ENCODE measurements at places on chromosomes 7 and 10. TPM values are rescaled to one million over a fixed set of nuclear protein-coding genes. Genes with fewer than 3 reads are reported as not detected.

The AKR1C4 gene
- 3.2 TPM for total RNA-seq

- no peaks in the 10 kb centered on the region for H3K4me1 ChIP-seq
- H3K36me3 ChIP-seq: no peaks in the 10 kb centered on the region
- H3K27me3 ChIP-seq: no peaks in the 10 kb centered on the region
- no peak for DNase-seq
- no peak overlapping the region for H3K4me3 ChIP-seq
- H3K27ac ChIP-seq: no peak overlapping the region
These were observed 103.0 kb downstream of the NXPH1 start for GRCh38 chr7:8536431-8536830.

DNA sequence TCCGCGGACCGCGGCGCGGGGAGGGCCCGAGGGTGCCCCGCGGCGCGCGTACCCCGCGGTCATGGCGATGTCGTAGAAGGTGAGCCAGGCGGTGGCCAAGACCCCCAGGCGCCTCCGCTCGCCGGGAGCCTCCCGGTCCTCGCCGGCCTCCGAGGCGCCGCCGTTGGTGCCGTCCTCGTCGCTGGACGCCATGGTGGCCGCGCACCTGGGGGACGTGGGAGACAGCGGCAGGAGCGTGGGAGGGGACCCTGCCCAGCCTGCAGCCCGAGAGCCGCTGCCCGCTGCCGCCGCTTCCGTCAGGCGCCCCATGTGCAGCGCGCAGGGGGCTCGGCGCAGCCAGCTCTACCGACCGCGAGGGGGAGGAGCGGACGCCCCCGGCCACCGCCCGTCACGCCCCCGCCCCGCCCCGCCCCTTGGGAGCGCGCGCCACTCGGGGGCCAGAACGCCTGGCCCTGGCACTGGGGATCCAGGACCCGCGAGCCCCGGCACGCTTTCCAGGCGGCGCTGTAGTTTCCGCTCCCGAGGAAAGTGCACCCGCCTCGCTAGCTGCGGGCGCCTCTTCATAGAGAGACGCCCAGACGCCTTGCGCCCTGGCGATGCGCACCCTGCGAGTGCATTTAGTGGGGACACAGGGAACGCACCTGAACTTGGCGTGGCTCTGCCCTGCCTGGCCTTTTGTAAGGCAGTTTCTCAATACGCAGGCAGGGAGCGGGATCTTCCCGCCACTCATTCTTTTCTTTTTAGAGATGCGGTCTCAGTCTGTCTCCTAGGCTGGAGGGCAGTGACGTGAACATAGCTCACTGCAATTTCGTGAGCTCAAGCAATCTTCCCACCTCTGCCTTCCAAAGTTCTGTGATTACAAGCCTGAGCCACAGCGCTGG lies at the start of gene HACD1:
TSS of gene HACD1 (minus strand) at position 344 of the 881 bp plus-strand sequence. CDS start at position 309, 35 bp downstream.
- H3K27me3 ChIP-seq: no peaks in the 10 kb centered on the region
- no peaks in the 10 kb centered on the region for H3K36me3 ChIP-seq
- peaks cover 4% of the 10 kb centered on the region for H3K4me1 ChIP-seq
- H3K4me3 ChIP-seq: peak within 1 kb of the TSS; percentile 63

- H3K27ac ChIP-seq: no peak overlapping the region
- H3K4me1 ChIP-seq: no peaks in the 10 kb centered on the region
- H3K27me3 ChIP-seq: no peaks in the 10 kb centered on the region
- H3K36me3 ChIP-seq: no peaks in the 10 kb centered on the region
- no peak for DNase-seq
- H3K4me3 ChIP-seq: no peak overlapping the region
These were observed 464.7 kb upstream of the IGFBP3 start for GRCh38 chr7:46385662-46386309.

DNA sequence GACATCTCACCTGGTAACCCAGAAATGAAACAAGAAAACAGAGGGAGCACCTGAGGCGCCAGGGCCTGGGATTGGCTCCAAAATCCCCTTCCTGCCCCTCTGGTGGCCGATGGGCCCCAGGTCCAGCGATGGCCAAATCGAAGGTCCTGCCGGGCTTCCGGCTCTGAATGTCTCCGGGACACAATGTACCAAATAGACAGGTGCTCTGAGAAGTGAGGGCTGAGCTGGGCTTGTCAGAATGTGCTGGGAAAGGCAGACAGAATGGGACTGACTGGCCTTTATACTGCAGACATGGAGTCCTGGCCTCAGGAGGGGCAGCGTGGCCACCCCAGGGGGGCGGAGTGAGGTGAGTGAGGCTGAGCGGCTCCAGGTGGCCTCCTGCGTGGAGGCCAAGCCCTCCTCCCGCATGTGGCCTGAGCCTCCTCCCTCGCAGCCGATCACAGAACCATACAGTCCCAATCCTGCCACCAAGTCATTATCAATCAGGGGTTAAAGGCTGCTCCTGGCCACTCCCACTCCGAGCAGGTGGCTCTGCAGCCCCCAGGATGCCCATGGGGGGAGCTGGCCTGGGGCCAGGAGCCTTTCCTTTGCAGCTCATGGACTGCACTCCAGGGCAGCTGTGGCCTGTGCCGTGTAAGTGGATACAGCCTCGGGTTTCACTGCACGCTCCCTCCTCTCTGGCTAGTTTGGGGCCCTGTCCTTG lies 185.5 kb downstream of the ADARB2 start:
- H3K4me3 ChIP-seq: no peak overlapping the region
- H3K27me3 ChIP-seq: no peaks in the 10 kb centered on the region
- DNase-seq: no peak
- no peaks in the 10 kb centered on the region for H3K36me3 ChIP-seq
- no peak overlapping the region for H3K27ac ChIP-seq

DNA sequence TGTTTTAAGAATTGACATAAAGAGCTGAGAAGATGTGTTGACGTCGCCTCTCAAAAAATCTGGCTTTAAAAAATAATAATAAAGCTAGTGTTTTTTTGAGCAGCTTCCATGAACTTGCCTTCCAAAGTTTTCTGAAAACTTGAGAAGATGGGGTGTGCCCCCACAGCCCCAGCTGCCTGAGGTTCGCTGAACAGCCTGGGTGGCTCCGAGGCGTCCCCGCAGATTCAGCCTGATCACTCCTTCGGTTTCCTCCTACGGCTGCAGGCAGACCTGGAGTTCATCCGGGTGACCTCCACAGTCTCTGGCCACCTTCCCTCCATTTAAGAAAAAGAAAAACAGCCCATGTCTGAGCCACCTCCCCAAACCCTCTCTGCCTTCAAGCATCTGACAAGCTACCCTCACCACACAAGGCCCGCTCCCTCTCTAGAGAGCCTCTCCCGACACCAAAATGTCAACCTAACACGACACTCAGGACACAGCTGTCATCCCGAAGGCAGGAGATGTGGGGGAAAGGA lies 177.8 kb downstream of the PTPRN2 start:
- H3K4me3 ChIP-seq: no peak overlapping the region
- H3K27me3 ChIP-seq: no peaks in the 10 kb centered on the region
- no peak overlapping the region for H3K27ac ChIP-seq
- DNase-seq: no peak

The SFMBT2 gene
- 2.3 TPM for total RNA-seq

DNA sequence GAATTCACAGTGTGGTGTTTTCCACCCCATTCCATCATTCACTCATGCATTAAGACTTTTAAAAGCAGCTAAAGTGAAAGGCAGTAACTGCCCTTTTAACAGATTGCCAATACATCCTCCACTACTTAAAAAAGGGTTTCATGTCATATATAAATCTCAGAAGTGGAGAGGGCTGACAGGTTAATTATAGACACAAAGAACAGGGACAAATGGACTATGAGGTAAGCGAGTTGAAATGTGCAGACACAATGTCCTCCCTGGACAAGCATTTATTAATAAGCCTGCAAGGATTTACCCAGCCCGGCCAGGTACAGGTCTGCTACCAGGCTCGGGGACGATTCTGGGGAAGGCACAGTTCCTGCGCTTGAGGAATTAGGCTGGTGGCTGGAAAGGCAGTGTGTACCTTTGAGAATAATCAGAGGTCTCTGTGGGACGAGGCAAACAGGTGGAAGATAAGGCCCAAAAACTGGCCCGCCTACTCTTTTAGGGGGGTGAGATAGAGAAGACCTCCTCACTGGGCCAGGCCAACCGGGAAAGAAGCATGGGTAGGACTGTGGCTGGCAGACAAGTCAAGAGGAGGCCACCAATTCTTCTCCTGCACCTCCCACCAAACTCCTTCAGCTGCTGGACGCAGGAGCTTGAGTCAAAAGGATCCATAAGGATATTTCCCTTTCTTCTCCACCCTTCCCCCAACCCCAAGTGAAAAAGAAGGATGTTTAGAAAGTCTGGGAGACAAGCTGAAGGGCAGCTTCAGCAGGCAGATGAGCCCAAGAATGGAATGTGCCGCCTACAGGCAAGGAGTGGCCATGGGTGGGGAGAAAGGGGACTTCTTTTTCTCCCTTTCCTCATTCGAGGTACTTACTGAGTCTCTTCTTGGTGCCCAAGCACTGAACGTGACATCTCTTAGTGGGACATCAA lies 1.5 kb downstream of the PDLIM1 start:
- no peaks in the 10 kb centered on the region for H3K27me3 ChIP-seq
- peaks cover 26% of the 10 kb centered on the region for H3K4me1 ChIP-seq
- H3K36me3 ChIP-seq: no peaks in the 10 kb centered on the region
- peak overlapping the region; percentile 80 for H3K4me3 ChIP-seq

DNA sequence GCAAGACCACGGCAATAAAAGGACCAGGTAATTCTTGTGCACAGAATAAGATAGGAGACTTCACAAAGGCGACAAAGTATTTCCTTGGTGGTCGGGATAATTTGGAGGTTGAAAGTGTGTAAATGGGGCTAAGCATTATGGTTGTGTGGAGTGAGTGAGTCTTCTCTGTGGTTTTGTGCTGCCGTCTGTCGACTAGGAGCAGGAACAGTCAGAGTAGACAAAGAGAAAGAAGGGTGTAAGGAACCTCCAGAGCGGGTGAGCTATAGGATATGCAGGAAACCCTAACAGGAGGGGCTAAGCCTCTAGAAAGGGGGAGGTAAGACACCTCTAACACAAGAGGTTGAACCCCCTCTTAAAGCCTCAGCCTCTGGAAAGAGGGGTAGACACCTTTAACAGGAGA lies 201.6 kb downstream of the SH2D4B start:
- no peak overlapping the region for H3K4me3 ChIP-seq
- no peaks in the 10 kb centered on the region for H3K27me3 ChIP-seq
- DNase-seq: no peak
- H3K36me3 ChIP-seq: no peaks in the 10 kb centered on the region
- no peaks in the 10 kb centered on the region for H3K4me1 ChIP-seq

- peaks cover 8% of the 10 kb centered on the region for H3K36me3 ChIP-seq
- no peaks in the 10 kb centered on the region for H3K27me3 ChIP-seq
- no peaks in the 10 kb centered on the region for H3K4me1 ChIP-seq
- H3K27ac ChIP-seq: peak overlapping the region; percentile 96
These were observed 982 bp downstream of the IDI1 start for GRCh38 chr10:1047937-1048336.

DNA sequence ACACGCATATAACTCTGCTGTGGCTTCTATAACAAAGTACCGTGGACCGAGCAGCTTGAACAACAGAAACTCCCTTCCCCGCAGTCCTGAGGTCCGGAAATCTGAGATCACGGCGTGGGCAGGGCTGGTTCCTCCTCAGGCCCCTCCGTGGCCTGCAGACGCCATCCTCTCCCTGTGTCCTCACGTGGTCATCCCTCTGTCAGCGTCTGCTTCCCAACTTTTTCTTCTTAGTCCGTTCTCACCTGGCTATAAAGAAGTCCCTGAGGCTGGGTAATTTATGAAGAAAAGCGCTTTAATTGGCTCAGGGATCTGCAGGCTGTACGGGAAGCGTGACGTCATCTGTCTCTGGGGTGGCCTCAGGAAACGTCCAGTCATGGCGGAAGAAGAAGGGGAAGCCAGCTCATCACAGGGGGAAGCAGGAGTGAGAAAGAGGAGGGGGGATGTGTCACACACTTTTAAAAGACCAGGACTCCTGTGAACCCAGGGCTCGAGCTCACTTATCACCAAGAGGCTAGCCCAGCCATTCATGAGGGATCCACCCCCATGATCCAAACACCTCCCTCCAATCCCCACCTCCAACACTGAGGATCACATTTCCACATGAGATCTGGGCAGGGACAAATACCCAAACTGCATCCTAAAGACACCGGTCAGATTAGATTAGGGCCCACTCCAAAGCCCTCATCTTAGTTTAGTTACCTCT lies 91.2 kb upstream of the INSIG1 start:
- H3K4me3 ChIP-seq: no peak overlapping the region
- H3K27me3 ChIP-seq: no peaks in the 10 kb centered on the region
- no peak for DNase-seq
- H3K27ac ChIP-seq: peak overlapping the region; percentile 87

The WEE2 gene
- not detected for total RNA-seq

The CLEC2L gene
- 0.05 TPM for total RNA-seq

DNA sequence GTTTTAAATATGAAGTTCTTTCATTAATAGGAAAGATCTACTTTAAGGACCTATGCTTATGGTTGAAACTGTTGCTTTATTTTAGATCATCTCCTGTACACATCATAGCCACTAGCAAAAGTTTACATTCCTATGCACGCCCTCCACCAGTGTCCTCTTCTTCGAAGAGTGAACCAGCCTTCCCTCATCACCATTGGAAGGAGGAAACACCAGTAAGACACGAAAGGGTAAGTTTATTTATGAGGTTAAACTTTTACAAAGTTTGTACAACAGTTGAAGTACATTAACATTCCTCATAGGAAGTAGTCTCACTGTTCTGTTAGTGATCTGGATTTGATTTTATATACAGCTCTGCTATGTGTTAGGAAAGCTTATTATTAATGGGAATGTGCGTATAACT lies 16.9 kb downstream of the HBP1 start:
- H3K4me1 ChIP-seq: no peaks in the 10 kb centered on the region
- no peak overlapping the region for H3K4me3 ChIP-seq
- H3K27ac ChIP-seq: no peak overlapping the region

- peaks cover 16% of the 10 kb centered on the region for H3K4me1 ChIP-seq
- H3K27me3 ChIP-seq: no peaks in the 10 kb centered on the region
- no peak overlapping the region for H3K4me3 ChIP-seq
- no peak for DNase-seq
- peaks cover 6% of the 10 kb centered on the region for H3K36me3 ChIP-seq
These were observed 70.6 kb downstream of the AP3M1 start for GRCh38 chr10:74079936-74080590.

- H3K4me3 ChIP-seq: no peak overlapping the region
- H3K27ac ChIP-seq: no peak overlapping the region
- peaks cover 24% of the 10 kb centered on the region for H3K36me3 ChIP-seq
These were observed 155.3 kb downstream of the SND1 start for GRCh38 chr7:127807340-127807739.

DNA sequence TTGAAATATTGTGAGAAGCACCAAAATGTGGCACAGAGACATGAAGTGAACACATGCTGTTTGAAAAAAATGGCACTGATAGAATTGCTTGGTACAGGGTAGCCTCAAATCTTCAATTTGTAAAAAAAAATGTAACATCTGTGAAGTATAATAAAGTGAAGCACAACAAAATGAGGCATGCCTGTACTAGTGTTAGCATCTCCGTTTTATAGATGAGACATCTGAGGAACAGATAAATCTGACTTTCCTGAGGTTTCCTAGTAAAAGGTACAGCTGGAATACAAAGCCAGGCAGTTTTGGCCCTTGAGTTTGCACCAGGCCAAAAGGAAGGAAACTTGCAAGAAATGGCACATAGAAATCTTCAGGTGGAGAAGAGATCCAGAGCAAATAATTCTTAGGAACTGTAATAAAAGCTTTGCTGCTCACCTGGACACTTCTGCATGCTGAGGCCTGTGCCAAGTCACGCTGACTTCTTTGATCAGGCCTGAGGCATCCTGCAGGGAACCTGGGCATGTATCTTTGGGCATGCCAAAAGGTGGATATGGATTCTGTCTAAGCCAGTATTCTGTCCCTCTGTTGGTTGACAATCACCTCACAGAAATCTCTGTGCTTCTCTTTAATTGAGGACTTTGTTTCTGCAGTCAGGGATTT lies 251.5 kb upstream of the PLPP4 start:
- DNase-seq: no peak
- H3K4me3 ChIP-seq: no peak overlapping the region
- H3K27ac ChIP-seq: no peak overlapping the region
- H3K27me3 ChIP-seq: no peaks in the 10 kb centered on the region
- no peaks in the 10 kb centered on the region for H3K4me1 ChIP-seq

The LRRTM3 gene
- not detected for total RNA-seq
